ENCODE measurements at places on chromosomes 2 and 18. TPM values are rescaled to one million over a fixed set of nuclear protein-coding genes. Genes with fewer than 3 reads are reported as not detected.

The OBSL1 gene
- polyA plus RNA-seq: not detected

The RELCH gene
- polyA plus RNA-seq: 10.1 TPM

The MARCO gene
- polyA plus RNA-seq: not detected

The CXCR1 gene
- not detected for polyA plus RNA-seq

The FAM237A gene
- not detected for polyA plus RNA-seq

The GCFC2 gene
- 27.9 TPM for polyA plus RNA-seq

The NDC80 gene
- 2.4 TPM for polyA plus RNA-seq

The KCNG2 gene
- polyA plus RNA-seq: not detected

The CD28 gene
- polyA plus RNA-seq: 52.2 TPM

The ATP5F1A gene
- polyA plus RNA-seq: 541 TPM

The RAB27B gene
- 0.77 TPM for polyA plus RNA-seq

The HTR2B gene
- polyA plus RNA-seq: 0.09 TPM

The C2orf76 gene
- 17.1 TPM for polyA plus RNA-seq

The CTAGE1 gene
- polyA plus RNA-seq: not detected

The LRRC30 gene
- not detected for polyA plus RNA-seq

The PTCD3 gene
- 47.5 TPM for polyA plus RNA-seq

The MCFD2 gene
- polyA plus RNA-seq: 32.2 TPM

The IL1A gene
- polyA plus RNA-seq: not detected

The SNORC gene
- polyA plus RNA-seq: not detected

The DLGAP1 gene
- not detected for polyA plus RNA-seq

The SERPINB12 gene
- polyA plus RNA-seq: not detected

The GKN2 gene
- polyA plus RNA-seq: not detected

The GPR75 gene
- 0.12 TPM for polyA plus RNA-seq

The C2orf15 gene
- polyA plus RNA-seq: 7.8 TPM

The TMEM200C gene
- not detected for polyA plus RNA-seq

The KCNG3 gene
- not detected for polyA plus RNA-seq

The CD8B2 gene
- not detected for polyA plus RNA-seq

The GREB1 gene
- polyA plus RNA-seq: not detected

The DES gene
- polyA plus RNA-seq: not detected

The IMP4 gene
- polyA plus RNA-seq: 76.3 TPM

The IL1RL1 gene
- not detected for polyA plus RNA-seq

The TRMT61B gene
- 18.6 TPM for polyA plus RNA-seq

The CLEC4F gene
- not detected for polyA plus RNA-seq

The DSG1 gene
- polyA plus RNA-seq: not detected

The LYG2 gene
- not detected for polyA plus RNA-seq

The GRB14 gene
- not detected for polyA plus RNA-seq

The FAP gene
- polyA plus RNA-seq: not detected

The LDAH gene
- polyA plus RNA-seq: 15.8 TPM

The ST8SIA3 gene
- polyA plus RNA-seq: not detected

The MRO gene
- not detected for polyA plus RNA-seq

The SCYGR4 gene
- polyA plus RNA-seq: not detected

The SRD5A2 gene
- not detected for polyA plus RNA-seq

The ZNF892 gene
- polyA plus RNA-seq: 1.2 TPM

The REG3A gene
- not detected for polyA plus RNA-seq

The CREG2 gene
- polyA plus RNA-seq: not detected

The CSRNP3 gene
- not detected for polyA plus RNA-seq

The PLB1 gene
- polyA plus RNA-seq: 0.47 TPM

The PDE1A gene
- polyA plus RNA-seq: not detected

The LRP2 gene
- polyA plus RNA-seq: not detected

The AGXT gene
- not detected for polyA plus RNA-seq

The TUBA3D gene
- polyA plus RNA-seq: not detected

The ATIC gene
- 170 TPM for polyA plus RNA-seq

The NGEF gene
- polyA plus RNA-seq: not detected

The HOXD13 gene
- not detected for polyA plus RNA-seq
